IPS DF 6.9 (cell line): ENCODE measurements at places on chromosomes 12 and 14.

DNA sequence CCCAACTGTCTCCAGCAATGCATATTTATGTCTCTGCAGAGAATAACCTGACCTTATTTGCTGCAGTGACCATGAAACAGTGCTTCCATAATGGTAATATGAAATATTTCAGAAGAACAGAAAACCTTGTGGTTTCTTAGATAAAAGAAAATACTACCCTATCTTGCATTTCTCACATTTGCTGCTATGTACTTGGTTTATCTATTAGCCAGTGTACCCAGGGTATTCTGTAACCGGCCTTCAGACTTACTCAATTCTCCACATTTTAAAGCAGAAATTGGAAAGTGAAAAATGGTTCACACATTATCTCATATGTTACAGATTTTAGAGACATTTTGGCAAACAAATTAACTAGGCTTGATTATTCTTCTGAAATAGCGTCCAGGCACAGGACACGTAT is 57.9 kb upstream of the CCDC91 start:
- no peaks in the 10 kb centered on the region for H3K27me3 ChIP-seq
- no peaks in the 10 kb centered on the region for H3K4me1 ChIP-seq

- H3K4me3 ChIP-seq, result no peak overlapping the region
- no peaks in the 10 kb centered on the region for H3K27me3 ChIP-seq
- no peak overlapping the region for H3K27ac ChIP-seq
- peaks cover 64% of the 10 kb centered on the region for H3K36me3 ChIP-seq
- no peaks in the 10 kb centered on the region for H3K4me1 ChIP-seq
These were observed 12.7 kb downstream of the CCND2 start for GRCh38 chr12:4286228-4286627.

DNA sequence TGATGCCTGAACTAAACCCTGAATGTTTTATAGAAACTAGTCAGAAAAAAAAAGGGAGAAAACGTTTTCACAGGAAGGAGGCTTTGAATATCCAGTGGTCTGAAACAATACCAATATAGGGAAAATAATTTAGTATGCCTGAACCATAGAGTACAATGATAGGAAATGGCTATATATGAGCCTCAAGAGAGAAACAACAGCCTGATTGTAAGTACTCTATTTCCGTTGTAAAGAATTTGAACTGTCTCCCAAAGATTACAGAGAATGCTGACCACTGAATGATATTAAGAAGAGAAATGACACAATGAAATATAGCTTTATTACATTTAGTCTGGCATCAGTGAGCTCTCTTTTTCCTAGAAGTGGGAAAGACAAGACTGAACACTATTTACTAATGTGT is 5.5 kb upstream of the GABARAPL1 start:
- DNase-seq, result no peak
- no peaks in the 10 kb centered on the region; the same call in 1 of the 2 replicates for H3K4me1 ChIP-seq
- no peak overlapping the region for H3K4me3 ChIP-seq

DNA sequence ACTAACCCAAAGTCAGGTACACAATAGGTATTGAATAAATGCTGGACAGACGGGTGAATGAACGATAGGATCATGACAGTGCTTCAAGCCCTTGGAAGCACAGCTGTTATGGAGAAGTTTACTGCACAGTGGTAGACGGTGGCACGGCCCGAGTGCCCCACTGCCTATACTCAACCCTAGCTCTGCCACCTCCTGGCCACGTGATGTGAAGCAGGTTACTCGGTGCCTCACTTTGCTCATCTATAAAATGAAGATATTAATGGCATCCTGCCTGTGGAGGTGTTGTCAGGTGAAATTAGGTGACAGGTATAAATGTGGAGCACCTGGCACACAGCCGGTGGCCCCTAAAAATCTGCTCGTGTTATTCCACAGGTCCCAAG is 5.8 kb downstream of the ASB2 start:
- no peaks in the 10 kb centered on the region for H3K36me3 ChIP-seq
- no peak overlapping the region for H3K27ac ChIP-seq
- no peaks in the 10 kb centered on the region for H3K4me1 ChIP-seq
- H3K27me3 ChIP-seq, result no peaks in the 10 kb centered on the region
- H3K4me3 ChIP-seq, result no peak overlapping the region

DNA sequence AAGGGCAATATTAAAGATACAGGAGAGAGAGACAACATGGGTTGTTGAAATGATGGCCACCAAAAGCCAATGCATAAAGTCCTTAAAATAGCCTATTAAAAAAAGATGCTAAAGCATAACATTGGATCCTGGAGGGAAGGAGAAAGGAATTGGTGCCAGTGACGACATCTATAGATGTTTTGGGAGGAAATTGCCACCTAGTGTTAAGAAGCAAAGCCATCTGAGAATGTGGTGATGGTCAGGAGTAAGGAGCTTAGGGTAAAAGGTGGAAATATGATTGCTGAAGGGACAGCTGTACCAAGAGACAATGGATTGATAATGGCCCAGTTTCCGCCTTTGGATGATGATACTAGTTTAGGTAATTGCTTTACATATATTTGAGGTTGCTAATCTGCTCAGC is 85.1 kb downstream of the TMEM30B start:
- H3K36me3 ChIP-seq, result no peaks in the 10 kb centered on the region
- no peak overlapping the region for H3K27ac ChIP-seq
- no peak overlapping the region for H3K4me3 ChIP-seq
- no peaks in the 10 kb centered on the region for H3K27me3 ChIP-seq
- DNase-seq, result no peak
- H3K4me1 ChIP-seq, result no peaks in the 10 kb centered on the region
